NB4 (cell line): ENCODE measurements at places on chromosomes 7 and 10.

DNA sequence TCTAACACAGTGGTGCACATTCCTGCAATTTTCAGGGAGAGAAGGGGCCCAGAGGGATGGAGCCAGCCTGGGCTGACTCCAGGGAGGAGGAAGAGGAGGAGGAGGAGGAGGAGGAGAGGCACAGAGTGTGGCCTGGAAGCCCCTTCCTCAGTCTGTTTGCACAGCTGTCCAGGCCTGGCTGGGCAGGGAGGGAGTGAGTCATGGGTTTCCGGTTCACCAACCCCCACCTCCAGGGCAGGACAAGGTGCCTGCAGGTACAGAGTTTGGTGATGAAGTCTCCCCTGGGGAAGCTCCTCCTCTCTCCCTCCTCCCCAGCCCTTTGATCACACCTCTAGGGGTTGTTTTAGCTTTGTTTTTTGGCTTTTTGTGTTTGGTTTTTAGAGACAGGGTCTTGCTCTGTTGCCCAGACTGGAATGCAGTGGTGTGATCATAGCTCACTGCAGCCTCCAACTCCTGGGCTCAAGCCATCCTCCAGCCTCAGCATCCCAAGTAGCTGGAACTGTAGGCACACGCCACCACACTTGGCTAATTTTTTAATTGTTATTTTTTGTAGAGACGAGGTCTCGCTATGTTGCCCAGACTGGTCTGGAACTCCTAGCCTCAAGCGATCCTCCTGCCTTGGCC, 77.5 kb upstream of the CUX1 start:
- peak; percentile 69 for DNase-seq

DNA sequence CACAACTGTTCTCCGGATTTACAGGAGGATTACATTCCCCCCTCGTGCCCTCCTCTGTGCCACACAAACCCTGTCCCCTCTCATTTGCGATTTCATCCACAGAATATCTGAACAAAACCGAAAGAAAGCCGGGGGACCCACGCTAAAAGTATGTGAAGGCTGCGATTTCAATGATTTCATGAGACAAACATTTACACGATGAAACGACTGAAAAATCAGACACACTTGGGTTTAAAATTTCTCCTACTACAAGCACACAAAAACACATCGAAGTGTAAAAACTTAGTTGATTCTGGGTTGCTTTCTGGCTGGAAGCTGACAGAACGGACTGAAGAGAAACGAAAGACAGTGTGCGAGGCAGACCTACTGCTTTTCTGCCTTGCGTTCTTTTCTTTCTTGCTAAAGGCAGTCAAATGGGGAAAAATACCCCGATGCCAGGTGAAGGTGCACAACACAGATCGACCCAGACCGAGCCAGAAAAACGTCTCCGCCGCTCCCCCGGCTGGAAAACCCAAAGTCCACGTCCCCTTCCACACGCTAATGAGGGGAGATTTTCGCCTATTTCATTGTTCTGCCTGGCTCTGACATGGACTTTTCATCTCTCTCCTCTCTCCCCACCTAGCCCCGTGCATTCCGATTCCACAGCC, 1.2 kb downstream of the HIPK2 start:
- peak; percentile 70 for DNase-seq

DNA sequence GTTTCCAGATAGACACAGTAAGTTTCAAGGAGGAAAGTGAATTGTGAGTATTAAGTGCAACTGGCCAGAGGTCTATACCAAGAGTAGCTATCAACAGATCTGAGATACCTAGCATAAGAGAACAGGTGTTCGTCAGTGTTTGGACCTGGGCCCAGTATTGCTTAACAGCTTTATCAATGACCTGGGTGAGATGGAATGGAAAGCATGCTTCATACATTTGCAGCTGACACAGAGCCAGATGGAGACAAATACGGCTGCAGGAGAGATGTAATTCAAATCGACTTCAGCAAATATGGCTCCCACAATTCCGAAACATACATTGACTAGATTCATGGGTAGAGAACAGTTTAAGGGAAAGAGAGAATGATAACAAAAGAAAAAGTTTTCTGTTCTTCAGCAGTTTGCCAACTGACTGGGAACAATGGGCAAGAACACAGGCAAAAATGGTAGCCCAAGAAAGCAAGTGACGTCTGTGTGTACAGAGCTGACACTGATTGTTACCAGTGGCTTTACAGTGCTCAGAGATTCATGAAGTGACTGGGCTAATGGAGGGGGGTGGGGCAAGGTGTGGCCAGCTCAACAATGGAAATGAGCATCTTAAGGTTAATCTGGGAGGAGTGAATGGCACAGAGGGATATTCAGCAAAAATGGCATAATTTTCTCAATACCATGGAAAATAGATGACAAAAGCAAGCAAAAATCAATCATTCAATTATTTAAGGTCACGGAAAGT, 28.0 kb upstream of the COBL start:
- no peak for DNase-seq

DNA sequence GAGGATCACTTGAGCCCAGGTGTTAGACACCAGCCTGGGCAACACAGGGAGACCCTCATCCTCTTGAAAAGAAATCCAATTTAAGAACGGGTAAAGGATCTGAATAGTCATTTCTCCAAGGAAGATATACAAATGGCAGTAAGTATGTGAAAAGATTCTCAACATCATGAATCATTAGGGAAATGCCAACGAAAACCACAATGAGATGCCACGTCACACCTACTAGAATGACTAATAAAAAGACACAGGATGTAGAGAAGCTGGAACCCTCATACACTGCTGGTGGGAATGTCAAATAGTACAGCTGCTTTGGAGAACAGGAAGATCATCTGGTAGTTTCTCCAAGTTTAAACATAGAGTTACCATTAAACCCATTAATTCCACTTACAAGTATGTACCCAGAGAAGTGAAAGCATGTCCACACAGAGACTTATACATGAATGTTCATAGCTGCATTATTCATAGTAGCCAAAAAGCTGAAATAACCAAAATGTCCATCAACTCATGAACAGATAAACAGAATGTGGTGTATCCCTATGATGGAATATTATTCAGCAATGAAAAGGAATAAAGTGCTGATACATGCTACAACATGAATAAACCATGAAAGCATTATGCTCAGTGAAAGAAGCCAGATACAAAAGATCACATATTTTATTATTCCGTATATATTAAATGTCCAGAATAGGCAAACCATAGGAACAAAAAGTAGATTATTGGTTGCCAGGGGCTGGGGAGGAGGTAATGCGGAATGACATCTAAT, 13.1 kb upstream of the ZMIZ2 start:
- peak; percentile 70 for DNase-seq

GRCh38 chr7:116906391-116906790, 44.0 kb downstream of the CAPZA2 start:
- no peak for DNase-seq

- DNase-seq: no peak
These were observed 365.2 kb upstream of the MEOX2 start for GRCh38 chr7:16051561-16052255.

DNA sequence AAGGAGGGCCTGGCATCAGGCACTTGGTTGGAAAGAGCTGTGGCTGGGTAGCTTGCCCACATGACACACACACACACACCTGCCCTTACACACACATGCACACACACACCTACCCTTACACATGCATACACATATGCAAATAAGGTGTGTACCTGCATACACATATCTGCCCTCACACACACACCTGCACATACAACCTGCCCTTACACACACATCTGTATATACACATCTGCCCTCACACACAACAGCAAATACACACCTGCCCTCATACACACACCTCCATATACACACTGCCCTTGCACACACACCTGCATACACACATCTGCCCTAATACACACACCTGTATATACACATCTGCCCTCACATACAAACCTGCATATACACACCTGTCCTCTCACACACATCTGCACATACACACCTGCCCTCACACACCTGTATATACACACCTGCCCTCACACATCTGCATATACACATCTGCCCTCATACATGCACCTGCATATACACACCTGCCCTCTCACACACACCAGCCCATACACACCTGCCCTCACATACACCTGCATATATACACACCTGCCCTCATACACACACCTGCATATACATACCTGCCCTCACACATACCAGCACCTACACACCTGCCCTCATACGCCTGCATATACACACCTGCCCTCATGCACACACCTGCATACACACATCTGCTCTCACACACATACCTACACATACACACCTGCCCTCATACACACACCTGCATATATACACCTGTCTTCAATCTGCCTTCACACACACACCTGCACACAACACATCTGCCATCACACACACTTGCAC, 82.9 kb downstream of the GRID1 start:
- DNase-seq: no peak

DNA sequence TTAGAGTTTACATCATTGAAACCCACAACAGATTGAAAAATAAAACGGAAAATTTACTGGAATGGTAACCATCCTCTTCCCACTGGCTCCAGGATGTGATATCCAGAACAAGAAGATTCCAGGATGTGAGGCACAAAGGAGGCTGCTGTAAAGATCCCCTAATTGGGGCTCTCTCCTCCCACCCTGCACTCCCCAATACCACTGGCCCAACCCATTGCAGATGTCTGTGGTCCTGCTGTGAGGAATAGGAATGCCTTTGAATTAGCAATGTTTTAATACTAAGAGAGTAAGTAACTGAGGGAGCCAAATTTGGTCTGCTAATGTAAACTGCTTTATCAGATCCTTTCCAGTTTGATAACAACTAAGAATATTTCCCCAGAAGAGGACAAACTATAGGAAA, 225.9 kb upstream of the INHBA start:
- DNase-seq: no peak

GRCh38 chr7:1843271-1843861, 173.3 kb downstream of the ELFN1 start:
- DNase-seq: peak; percentile 87

DNA sequence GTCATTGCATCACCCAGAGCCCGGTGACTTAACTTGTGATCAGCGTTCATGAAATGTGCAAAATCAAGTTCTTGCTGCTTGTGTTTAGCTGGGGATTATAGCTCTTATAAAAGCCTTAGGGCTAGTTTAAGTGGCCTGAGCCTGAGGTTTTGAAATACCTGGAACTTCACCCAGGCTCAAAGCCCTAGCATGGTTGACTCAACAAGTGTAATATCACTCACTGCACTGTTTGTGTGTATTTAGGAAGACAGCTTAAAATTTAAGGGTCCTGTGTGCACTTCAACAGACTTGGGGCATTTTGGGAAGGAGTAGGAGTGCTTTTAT, 489.5 kb downstream of the GATA3 start:
- DNase-seq: no peak

- peak; percentile 43 for DNase-seq
These were observed 933 bp downstream of the MDFIC start for GRCh38 chr7:114922652-114923402.

DNA sequence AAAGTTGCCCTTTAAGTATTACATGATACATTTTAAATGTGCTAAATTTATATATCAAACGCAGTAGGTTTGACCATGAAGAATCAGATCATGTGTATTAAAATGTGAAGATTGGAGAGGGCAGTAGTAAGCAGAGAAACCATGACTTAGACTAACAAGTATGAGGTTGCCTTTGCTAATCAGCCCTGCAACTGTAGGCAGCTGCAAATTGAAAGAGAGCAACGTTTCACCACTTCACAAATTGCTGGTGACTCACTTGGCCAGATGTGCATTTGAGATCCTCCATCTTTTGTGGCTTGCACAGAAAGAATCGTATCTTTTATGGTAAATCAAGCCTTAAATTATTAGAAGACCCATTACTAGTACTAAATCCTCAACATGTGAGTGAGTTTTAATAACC, 10.1 kb upstream of the SEMA3A start:
- DNase-seq: peak; percentile 6

DNA sequence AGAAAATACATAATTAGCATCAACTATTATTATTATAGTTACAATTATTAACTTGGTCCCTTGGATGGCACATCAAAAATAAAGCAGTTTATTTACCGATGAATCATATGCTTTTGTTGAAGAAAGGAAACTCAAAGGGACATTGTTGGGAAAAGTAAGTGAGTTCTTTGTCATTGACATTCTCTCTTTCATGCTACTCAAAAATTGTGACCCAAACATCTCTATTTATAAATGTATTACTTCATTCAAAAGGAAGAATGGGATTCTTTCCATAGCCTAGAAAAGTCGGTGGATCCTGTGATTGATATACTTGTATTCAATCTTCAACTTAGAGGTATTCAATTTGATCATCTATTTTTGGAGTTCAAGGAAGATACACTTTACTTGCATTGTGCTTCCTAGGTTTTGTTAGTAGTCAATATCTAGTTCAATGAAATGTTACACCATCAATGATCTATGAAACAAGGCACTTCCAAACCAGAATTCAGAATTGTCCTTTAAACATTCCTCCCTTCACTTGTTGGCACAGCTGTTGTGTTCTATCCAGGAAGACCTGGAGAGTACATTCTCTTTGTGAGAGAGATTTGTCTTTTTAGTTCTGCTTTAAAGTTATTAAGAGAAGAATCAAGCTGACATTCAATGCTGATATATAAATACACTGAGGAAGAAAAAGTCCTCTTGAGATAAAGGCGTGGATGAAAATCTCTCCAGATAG, 235.2 kb downstream of the TMEM26 start:
- no peak for DNase-seq

DNA sequence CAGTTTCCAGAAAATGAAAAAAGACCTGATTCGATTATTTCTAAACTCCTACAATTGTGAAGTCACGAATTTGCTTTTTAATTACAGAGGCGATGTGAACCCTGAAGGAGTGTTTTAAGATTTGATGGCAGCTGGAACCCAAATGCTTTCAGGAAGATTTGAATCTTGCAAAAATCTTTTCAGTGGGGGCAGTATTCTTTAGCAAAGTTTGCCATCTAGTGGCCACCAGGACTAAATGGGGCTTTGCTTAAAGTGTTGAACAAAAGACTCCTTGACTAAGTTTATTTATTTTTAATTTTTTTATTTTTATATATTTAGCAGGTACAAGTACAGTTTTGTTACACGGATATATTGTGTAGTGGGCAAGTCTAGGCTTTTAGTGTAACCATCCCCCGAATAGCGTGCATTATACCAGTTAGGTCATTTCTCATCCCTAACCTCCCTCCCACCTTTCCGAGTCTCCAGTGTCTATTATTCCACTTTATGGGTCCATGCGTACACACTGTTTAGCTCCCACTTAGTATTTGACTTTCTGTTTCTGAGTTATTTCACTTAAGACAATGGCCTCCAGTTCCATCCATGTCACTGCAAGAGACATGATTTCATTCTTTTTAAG, 98.8 kb downstream of the CACNB2 start:
- DNase-seq: peak; percentile 33
